AG20443 (cell line): ENCODE measurements at places on chromosomes 4 and X.

GRCh38 chrX:20596856-20597255 lies 330.1 kb upstream of the RPS6KA3 start:
- DNase-seq, result peak; percentile 10

DNA sequence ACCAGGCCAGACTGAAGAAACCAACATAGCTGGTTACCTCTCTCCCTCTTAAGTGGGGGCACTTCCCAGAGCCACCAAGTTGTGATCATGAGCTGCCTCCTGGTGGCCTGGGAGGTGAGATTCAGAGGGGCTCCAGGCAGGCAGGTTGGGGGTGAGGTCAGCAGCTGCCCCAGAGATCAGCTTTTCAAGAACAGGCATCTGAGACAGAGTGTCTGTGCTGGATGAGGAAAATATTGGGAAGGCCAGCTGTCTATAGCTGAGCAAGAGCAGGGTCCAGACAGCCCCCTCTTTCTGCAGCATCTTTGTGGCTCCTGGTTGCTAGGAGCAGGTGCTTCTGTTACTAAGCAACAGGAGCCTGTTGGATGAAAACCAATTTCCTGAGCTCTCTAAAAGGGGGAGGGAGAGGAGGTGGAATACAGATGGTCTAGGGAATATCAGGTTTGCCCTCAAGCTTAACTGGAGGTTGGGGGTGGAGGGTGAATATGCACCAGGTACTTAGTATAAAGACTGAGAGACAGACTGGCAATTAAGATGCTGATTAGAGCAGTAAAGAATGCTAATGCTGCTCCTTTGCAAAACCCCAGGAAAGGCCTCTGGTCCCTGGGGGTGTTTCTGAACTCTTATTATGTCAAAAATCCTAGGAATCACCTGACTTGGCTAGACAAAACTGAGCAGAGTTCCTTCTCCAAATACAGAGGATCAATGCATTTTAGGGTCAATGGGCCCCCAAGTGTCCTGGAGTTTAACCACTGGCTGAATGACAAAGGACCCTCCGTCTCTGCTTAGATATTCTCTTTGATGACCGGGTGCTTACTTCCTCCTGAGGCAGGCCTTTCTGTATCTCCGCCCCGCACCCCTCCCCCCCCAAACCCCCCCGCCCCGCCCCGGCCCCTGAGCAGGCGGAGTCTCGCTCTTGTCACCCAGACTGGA lies 21.4 kb downstream of the ZCCHC13 start:
- no peak for DNase-seq

GRCh38 chrX:16659321-16659720 lies 9.4 kb downstream of the S100G start:
- no peak for DNase-seq

DNA sequence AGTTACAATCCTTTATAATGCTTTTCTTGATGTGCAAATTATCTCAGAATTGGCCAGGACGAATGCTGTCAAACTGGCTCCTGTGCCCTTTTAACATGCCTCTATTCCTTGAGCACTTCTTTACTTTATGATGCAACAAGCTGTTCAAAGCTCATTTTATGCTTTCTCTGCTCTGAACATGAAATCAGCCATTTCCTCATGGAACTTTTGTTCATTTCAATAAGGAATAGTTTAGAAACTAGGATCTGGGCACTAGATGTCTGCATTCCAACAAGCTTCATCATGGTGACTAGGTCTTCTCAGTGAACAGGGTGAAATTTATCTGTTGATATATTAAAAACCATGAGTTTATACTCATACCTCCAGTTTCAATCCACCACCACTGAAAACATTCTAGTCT lies 87.3 kb upstream of the TEX13A start:
- DNase-seq, result no peak

DNA sequence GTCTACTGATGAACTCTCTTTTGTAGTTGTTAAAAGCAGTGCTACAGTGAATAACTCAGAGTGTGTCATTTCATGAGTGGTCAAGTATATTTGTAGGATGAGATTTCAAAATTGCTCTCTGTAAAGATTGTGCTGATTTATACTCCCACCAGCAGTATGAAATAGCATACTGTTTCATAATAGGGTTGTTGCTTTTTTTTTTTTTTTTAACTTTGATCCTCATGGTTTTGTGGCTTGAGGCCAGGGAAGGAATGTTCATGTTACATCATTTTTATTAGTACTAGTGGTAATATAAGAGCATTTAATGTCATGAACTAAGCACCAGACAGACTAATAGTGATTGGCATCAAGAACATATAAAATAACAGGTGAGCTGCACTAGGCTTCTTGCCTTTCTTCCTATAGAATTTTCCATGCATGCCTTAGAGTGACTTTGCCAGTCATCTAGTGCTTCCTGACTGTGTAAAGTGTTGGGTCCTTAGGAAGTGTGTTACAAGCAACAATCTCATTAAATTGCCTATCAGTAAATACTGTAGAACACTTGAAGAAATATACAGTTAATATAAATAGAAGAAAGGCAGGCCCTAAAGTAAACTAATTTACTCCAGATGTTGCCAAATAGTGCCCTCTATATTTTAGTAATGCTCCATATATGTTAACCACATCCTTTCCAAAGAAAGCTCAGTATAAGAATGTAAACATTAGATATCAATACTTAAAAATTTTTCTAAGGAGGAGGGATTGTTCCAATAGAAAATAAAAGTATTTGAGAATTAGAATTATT lies 38.6 kb upstream of the MSMO1 start:
- DNase-seq, result peak; percentile 32

GRCh38 chr4:121034017-121034416 lies 38.3 kb downstream of the NDNF start:
- no peak for DNase-seq

GRCh38 chrX:12919051-12919450 lies 12.6 kb downstream of the TLR8 start:
- DNase-seq, result no peak

- no peak for DNase-seq
These were observed 124.5 kb downstream of the NHS start for GRCh38 chrX:17499512-17499911.

- DNase-seq, result peak; percentile 11
These were observed 61.9 kb upstream of the ZCCHC13 start for GRCh38 chrX:74242050-74242449.

- no peak for DNase-seq
These were observed 18.4 kb upstream of the ACE2 start for GRCh38 chrX:15619053-15619755.

DNA sequence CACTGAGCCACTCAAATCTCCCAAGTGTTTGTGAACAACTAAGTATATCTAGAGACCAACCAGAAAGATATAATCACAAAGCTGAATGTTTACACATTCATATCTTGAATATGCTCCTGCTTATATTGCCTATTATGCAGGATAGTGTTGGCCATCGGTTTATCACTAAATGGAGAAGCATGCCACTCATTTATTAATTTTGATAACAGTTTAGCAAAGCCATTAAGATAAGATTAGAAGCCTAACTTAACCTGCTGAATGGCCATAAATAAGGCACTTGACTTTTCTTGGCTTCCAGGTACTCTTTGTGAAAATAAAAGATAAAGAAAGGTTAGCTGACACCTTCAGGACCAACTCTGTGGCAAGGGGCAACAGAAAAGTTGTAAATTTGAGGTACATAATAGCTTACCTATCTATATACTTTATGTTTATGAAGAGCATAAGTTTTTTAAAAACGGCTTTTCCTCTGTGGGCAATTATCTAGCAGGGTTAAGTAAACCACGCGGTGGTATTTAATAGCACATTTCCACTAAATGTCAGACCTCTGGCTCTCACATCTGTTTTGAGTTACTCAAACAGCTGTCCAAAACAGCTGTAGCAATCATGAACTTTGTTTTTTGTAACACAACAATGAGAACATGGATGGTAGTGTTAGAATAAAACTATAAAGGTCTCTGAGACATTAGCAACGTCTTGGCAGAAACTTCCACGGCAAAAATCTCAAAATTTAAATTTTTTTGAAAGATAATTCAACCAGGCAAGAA lies 58.8 kb upstream of the FTHL17 start:
- DNase-seq, result no peak

DNA sequence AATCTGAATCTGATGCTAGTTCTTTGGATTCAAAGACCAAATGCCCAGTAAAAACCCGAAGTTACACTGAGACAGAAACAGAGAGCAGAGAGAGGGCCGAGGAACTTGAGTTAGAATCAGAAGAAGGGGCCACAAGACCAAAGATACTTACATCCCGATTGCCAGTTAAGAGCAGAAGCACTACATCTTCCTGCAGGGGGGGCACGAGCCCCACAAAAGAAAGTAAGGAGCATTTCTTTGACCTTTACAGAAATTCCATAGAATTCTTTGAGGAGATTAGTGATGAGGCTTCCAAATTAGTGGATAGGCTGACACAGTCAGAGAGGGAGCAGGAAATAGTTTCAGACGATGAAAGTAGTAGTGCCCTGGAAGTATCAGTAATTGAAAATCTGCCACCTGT lies 309.3 kb downstream of the ANK2 start:
- DNase-seq, result no peak

GRCh38 chr4:113976741-113977525 lies 2.5 kb downstream of the ARSJ start:
- DNase-seq, result no peak

DNA sequence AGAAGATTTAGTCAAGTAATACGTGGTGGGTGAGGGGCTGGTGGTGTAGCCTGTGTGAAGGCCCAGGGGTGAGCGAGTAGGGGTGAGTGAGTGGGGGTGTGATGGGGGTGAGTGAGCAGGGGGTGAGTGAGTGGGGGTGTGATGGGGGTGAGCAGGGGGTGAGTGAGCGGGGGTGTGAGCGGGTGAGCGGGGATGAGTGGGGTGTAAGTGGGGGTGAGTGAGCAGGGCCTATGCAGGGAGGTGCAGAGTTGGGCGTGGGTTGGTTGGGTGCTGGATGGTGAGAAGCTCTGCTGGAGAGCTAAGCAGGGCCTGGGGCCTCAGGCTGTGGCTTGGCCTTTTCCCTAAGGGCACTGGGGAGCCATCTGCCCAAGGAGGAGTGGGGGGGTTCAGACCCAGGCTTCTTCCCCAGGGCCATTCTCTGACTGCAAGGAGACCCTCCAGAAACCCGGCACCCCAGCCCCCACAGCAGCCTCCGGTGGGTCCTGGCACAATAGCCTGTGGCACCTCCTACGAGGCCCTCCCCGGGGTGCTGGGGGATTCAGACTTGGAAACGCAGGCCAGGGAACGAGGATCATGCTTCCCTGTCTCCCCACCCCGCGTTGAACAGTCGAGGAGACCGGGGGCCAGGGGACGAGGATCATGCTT lies 30.4 kb downstream of the SH3TC1 start:
- DNase-seq, result no peak

GRCh38 chr4:135598151-135598550 lies 1396.6 kb upstream of the PABPC4L start:
- no peak for DNase-seq

DNA sequence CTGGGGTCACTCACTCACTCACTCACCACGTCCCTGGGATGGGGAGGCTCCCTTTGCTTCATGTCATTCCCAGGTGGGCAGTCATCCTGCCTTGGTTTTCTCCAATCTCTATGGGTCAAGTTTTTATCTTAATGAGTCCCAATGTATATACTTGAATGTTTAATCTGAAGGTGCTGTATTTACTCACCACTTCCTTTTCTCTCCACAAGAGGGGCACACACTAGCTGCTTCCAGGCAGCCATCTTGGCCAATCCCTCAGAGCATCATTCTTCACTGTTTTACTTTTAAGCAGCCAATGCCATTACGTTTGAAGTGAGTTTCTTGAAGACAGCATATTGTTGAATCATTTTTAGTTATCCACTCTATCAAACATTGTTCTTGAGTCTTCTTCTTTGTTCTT lies 153.4 kb upstream of the ARSJ start:
- DNase-seq, result no peak

- DNase-seq, result no peak
These were observed 140.3 kb downstream of the FRYL start for GRCh38 chr4:48639807-48640206.

- DNase-seq, result no peak
These were observed 125.7 kb upstream of the GPC4 start for GRCh38 chrX:133541021-133541420.

- no peak for DNase-seq
These were observed 50.9 kb downstream of the TSC22D3 start for GRCh38 chrX:107724653-107725052.

- no peak for DNase-seq
These were observed 22.3 kb downstream of the INPP4B start for GRCh38 chr4:142823796-142824195.

GRCh38 chr4:72112514-72113156 lies 80.8 kb downstream of the NPFFR2 start:
- no peak for DNase-seq

DNA sequence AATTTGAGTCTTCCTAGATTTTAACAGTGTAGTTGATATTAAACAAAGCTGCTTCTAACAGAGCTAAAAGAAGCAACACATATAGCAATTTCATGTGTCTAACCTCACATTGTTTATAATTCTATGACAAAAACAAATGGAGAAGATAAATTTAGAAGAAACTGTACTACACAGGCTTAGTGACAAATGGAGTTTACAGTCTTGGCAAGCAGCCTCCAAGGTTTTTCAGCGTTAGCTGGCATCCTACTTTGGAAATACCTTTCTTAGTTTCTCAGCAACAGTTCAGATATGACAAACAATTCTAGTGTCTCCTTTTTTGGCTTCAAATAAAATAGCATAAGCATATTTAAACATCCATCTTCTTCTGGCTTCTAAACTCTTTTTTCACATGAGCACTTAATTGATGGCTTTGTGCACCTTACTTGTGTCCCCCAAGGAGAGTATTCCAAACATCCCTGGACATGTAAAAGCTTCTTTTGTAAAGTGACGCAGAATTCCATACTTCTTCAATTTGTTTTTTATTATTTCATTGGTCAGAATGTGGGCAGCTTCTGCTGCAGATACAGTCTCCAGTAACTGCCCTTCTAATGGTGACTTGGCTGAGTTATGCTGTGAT lies 249.8 kb downstream of the ANTXR2 start:
- no peak for DNase-seq

GRCh38 chr4:151960449-151961230 lies 199.8 kb upstream of the GATB start:
- peak; percentile 40 for DNase-seq

- no peak for DNase-seq
These were observed 772 bp upstream of the PABPC4L start for GRCh38 chr4:134202166-134202956.

DNA sequence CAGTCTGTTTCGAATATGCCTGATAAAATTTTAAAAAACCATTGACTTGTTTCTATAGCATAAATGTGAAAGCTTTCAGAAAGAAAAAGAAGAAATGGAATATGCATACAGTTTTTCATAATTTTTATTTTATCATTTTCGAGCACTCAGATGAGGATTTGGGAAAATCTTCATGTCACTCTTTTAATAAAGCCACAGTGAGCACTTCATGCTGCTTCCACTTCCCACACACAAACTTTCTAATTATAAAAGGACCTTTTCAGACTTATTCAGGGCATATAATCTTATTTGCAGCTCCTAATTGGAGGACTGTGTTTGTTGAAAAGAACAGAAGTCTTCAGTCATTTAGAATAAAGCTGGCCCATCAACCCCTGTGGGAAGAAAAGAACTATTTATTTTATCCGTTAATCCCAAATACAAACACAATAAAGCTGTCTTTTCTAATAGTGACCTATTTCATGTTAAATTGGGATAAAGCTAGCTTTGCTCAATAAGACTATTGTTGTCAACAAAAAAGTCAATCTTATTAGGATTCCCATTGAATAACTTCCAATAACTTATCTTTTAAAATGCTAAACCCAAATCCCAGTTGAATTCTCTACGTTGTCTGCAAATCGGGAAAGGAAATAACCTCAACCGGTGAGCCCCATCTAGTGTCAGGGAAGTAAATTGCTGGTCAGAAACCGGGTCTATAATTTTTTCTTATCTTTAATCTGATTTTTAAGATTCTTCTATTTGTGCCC lies 211.5 kb downstream of the PDGFRA start:
- peak; percentile 59 for DNase-seq
